Cortex of kidney (tissue), 1 donor: ENCODE measurements at places on chromosomes 2 and 18.

- no peak for DNase-seq
Observed at GRCh38 chr18:67475673-67476072, 40.8 kb downstream of the DSEL start.

GRCh38 chr18:2222270-2223185 lies 348.8 kb downstream of the METTL4 start:
- DNase-seq = no peak

DNA sequence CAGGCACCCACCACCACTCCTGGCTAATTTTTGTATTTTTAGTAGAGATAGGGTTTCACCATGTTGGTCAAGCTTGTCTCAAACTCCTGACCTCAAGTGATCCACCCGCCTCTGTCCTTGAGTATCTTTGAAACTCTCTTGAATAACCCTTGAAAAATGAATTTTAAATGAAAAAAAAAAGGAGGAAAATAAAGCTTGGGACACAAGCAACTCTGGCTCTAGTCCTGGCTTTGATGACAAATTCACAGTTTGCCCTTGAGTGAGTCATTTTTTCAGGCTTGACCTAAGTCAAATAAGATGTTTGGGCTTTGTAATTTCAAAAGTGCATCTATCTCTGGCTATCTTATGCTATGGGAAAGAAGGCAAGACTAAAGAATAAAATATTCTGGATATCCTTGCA lies 79.0 kb upstream of the TRIB2 start:
- DNase-seq = no peak

DNA sequence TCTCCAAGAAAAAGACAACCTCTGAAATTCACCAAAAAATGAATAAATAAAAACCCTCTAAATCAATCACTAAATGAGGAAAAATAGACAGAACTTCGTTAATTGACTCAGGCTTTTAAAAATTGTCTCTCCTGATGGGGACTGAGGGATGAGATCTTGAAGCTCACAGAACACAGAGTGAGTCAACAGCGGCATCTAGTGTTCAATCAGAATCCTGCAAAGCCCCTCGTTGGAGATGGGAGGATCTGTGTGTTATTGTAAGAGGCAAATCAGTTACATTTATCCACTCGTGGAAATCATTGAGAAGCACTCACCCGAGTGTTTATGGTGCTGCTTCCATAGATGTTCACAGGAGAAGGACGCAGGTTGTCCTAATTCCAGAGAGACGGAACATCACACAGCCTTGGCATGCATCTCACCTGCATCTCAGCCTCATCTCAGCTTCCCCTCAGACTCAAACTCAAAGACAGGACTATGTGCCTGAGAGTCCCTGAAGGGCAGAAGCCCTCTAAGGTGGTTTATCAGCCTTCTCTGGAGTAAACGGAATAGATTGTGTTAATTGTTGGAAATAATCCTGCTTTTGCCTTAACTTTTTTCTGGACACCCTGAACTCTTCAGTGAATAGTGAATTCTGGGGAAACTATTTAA lies 82.0 kb downstream of the MREG start:
- no peak for DNase-seq

DNA sequence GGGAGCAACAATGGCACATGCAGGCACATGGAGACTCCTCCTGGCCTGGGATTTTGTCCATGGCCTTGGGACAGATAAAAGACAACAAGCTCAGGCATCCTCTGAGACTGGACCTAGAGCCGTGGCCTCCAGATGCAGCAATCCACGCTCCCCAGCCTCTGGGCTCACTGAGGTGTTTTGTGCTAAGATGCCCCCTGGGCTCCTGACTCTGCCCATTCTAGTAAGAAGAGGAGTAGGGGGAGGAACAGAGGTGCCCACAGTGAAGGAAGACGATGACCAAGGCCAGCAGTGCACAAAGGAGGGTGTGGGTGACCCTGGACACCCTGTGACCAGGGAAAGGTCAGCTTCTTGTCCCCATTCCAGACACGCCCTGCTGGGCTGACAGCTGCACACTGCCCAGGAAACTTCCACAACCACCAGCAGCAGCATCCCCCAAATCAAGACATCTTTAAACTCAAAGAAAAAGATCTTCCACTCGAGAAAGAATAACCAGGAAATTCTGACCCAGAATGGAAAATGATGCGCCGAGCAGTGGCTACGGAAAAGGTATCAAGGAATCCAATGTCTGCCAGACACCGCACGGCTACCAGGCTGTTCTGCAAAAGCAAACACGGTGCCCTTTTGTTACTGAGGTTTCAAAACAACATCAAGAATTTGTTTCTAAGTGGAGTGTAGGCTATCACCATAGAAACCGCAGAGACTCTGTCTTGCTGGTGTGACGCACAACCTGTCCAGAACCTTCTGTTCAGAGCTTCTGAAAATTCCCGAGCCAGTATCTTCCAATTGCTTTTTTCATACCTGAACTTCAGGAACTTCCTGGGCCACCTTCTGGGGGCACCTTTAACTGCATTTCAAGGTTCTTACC lies 65.5 kb downstream of the ZNF516 start:
- no peak for DNase-seq

DNA sequence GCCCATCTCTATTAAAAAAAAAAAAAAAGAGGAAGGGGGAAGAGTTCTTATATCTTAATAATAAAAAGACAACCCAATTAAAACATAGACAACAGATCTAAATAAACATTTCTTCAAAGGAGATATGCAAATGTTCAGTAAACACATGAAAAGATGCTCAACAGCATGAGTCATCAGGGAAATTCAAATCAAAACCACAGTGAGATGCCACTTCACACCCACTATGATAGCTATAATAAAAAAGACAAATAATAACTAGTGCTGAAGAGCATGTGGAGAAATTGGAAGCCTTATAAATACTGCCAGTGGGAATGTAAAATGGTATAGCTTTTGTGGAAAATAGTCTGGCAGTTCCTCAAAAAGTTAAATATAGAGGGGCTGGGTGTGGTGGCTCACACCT lies 61.5 kb upstream of the CYP20A1 start:
- no peak for DNase-seq
